ENCODE measurements at places on chromosomes 4 and X.

DNA sequence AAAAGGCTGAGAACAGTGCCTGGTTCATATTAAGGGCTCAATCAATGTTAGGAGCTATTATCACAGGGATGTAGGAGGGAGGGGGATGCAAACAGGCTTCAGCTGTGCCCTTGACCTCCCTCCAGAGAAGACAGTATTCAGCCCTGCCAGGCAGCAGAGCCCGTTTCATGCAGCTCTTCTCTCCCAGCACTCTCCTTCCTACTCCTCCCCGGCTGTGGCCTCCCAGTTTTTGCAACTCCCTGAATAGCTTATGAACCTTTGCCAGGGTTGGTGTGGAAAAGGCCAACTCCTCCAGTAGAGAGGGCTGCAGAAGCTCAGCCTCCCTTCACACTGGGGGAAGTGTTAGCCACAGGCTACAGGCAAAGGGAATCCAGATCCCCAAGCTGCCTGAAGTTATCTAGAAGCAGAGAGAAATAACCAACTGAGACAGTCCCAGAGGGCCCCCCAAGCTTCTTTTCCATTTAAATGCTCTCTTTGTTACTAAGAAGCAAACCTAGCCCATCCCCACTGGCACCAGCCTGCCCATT lies 31.7 kb upstream of the APLN start:
- no peak for DNase-seq

- no peak for DNase-seq
Measured at GRCh38 chrX:7112071-7112470, 35.4 kb upstream of the STS start.

DNA sequence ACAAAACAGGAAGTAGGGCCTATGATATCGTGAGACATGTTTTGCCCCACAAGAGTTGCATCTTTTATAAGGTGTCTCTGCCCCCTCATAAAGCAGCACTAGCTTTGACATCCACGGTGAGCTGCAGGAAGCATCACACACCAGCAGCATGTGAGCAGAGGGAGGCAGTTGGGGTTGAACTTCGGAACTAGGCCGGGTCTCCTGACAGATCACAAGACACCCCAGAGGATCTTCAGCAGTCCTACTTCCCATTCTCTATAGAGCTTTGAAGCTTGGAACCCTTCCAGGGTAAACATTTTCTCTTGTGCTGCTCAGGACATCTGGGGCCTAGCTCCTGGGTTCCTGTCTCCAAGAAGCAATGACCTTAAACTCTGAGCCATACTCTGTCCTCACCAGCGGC lies 27.5 kb downstream of the YY2 start:
- no peak for DNase-seq

GRCh38 chr4:168575473-168575872 lies 78.6 kb downstream of the PALLD start:
- no peak for DNase-seq

DNA sequence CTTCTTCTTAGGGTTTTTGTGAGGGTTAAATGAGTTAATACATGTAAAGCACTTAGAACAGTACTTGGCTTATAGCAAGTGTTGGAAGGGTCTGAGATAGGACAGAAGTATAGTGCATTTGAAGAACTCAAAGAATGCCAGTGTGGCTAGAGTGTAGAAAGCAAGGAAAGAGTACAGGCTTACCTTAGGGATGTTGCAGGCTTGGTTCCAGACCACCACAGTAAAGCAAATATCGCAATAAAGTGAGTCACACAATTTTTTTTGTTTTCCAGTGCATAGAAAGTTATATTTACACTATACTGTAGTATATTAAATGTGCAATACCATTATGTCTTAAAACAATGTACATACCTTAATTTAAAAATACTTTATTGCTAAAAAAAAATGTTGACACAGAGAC lies 41.3 kb downstream of the KIF4A start:
- no peak for DNase-seq
